ENCODE measurements at places on chromosomes 3 and 15. TPM values are rescaled to one million over a fixed set of nuclear protein-coding genes. Genes with fewer than 3 reads are reported as not detected.

Gene GABRB3
- total RNA-seq, result 14.6 TPM

GRCh38 chr15:52803467-52804306 lies 13.6 kb upstream of the ONECUT1 start:
- DNase-seq, result no peak

GRCh38 chr3:44924457-44925084 lies 50.2 kb downstream of the TGM4 start:
- no peak for DNase-seq

DNA sequence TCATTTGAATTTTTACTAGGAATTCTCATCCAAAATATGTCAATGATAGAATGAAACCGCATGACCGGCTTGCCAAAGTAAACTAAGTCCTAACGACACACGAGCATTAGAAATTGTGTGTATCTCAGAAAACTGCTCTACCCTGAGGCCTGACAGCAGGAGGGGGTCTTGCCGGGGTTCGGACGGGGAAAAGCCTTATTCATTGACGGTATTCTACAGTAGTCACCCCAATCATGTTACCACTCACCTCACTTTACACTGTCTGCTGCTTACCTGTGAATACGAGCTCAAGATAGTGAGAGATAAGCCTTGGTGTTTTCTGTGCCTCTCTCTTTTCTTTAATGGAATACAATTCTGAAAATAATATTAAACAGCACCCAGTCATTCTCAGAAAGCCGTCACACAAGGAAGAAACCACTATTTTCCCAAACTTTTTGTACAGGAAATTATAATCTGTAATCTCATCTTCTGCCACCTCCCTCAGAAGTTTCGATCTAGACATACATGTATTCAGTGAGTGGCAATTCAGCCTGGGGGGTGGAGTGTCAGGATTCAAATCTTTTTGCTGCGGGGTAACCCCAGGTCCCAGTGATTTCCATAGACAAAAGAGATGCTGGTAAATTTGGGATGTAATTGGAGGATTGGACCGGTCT lies 492 bp upstream of the FAM43A start:
- DNase-seq, result no peak

DNA sequence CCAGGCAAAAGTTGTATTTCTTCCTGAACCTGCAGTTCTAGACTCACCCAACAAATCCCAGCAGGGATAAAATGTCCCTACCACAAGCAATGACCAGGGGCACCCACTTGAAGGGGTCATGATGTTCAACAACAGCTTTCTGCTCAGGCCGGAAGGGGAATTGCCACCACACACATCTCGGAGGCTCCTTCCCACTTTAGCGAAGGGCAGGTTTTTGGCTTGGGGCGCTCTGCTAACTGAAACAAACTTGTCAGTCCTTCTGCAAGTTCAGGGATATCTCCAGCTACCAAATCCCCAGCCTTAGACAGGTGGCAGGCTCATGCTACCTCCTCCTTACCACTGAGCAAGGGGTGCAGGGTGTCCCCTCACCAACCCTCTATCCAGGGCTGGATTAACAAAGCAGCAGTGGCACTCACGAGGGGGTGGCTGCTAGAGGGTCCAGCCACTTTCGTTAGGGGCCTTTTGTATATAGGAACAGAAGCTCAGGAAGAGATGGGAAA lies 2.2 kb downstream of the ADCY5 start:
- DNase-seq, result no peak
